ENCODE measurements at places on chromosomes 6 and 20.

GRCh38 chr6:51827580-51827979 is 259.8 kb downstream of the PKHD1 start:
- DNase-seq, result no peak

DNA sequence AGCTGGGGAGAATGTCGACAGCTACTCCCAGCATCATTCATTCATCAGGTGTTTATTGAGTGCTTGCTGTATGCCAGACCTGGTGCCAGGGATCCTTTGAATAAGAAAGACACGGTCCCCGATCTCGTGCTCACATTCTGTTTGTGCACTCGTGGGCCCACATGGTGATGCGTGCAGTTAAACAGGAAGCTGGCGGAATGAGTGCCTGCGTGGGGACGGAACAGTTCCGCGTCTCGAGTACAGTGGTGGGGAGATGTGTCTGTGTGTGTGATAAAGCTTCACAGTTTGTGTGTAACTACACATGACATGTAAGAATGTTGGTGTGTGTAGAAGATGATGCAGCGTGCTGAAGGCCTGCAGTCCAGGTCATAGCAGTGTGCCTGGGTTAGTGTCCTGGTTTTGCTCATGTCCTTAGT is 6.5 kb downstream of the RBM38 start:
- no peak for DNase-seq

GRCh38 chr20:10739134-10739533 is 65.3 kb upstream of the JAG1 start:
- no peak for DNase-seq

DNA sequence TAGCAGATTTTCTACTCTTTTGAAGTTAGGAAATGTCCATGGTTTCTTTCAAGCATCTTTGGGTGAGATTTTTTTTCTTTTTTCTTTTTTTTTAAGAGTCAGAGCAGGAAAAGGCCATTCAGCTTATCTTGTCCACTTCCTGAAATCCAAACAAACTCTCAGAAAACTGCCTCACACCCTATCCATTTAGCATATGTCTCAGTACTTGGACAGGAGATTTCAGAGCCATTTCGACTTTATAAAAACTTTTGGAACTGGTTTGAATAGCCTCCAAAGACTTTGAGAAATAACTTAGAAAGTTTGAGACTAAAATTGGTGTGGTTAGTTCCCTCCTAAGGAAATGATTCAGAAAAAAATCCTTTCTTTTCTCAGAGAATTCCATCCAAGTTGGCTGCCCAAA is 125.1 kb downstream of the MYLK4 start:
- DNase-seq, result no peak

DNA sequence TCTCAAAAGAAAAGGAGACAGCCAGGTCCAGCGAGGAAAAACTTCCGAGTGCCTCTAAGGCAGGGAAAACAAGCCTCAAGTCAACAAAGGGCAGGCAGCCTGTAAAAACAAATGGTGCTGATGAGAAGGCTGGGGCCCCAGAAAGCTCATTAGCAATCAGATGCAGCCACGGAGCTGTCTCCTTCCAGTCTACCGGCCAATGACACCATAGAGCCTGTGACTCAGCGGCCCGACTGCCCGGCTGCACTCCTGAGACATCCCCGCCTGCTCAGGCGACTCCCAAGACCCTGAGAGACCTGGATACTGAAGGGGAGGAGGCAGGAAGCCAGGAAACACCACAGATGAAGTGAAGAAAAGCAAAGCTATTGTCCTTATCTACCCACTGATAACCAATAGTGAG is 120.1 kb upstream of the HDDC2 start:
- DNase-seq, result peak; percentile 21

- no peak for DNase-seq
Observed at GRCh38 chr6:121884620-121885019, 449.2 kb downstream of the GJA1 start.
